ENCODE measurements at places on chromosomes 12 and 14.

- peak; percentile 70 for DNase-seq
Observed at GRCh38 chr14:50062438-50063085, 53.8 kb downstream of the VCPKMT start.

DNA sequence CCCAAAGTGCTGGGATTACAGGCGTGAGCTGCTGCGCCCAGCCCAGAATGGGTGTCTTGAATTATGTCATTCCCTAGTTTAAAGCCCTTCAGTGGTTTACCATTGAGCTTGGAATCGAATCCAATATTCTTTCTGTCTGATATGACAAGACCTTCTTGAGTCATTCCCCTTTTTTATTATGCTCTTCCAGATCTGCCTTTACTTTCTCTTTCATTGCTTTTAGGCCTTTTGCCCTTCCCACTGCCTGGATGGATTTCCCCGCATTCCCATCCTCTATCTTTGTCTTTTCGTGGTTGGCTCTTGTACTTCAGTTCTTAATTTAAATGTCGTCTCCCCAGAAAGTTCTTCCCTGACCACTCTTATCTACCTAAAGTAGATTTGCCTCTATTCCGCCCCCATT, 1.6 kb downstream of the TRAFD1 start:
- no peak for DNase-seq

DNA sequence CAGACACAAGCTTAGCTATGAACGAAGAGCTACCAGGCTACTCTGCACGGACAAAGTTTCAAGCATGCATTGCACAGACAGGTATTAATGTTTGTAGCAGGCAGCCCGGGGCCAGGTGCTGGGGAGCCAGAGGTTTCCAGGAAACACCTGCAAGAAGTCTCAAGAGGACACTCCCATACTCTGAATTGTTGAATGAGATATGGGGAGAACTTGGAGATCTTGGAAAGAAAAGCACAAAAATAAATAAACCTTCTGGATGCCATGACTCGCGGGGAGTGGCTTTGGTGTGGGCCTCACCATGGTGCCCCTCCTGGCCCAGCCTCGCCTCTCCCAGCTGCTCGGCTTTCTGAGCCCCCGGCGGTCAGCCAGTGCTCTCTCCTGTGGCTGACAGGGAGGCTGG, 186.8 kb downstream of the TTC7B start:
- DNase-seq: no peak

GRCh38 chr12:103930787-103931735, 851 bp downstream of the HSP90B1 start:
- DNase-seq: peak; percentile 20

DNA sequence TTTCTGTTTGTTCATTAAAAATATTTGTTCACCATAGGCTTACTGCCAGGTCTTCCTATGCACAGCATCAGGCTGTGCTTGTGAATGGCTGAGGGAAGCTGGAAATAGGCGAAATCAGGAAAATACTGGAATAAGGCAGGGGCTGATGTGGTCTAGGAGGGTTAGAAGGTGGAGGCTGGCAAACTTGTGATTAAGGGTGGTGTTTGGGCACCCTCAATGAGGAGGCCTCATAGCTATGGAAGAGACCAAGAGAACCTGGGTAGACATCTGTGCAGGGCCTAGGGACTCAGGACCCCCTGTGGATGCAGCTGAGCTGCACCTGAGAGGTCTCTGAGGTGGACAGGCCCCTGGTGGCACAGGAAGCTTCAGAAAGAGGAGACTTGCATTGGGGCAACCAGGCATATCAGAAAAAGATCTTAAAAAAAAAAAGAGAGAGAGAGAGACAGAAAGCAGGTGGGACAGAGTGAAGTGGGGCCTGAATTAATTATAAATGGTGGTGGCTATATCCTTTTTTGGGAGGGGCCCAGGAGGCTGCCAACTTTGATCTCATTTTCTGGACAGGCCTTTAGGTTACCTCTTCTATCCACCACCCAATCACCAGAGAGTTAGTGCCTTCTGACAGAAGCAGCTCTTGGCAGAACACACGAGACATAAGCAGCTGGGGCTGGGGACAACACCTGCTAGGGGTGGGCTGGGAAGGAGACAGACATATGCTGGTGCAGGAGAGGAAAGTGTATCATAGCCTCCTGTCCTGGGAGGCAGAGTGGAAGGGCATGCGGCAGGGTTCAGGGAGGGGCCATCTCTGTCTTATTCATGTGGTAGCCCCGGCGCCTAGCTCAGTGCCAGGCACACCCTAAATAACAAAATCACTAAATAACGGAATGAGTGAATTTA, 46.7 kb upstream of the ATP23 start:
- no peak for DNase-seq

- no peak for DNase-seq
Observed at GRCh38 chr12:65311260-65311659, 32.8 kb downstream of the MSRB3 start.

DNA sequence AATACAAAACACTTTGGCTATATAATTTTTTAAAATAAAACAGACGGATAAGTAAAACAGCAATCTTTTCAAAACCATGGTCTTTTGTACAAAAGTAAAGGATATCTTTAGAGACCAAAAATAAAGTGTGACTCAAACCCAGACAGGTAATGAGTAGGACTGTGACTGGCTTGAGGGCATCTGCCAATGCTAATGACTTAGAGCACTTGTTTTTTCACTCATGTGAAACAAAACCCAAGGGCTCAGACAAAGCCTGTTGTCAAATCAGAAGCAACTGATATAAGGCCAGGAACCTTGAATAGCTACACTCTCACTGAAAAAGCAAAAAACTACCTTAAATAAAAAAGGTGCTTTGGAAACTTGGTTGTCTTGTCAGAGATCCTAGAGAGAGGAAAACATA, 357.4 kb downstream of the TMEM117 start:
- no peak for DNase-seq

GRCh38 chr12:4286771-4287317, 13.3 kb downstream of the CCND2 start:
- DNase-seq: no peak

- DNase-seq: no peak
Observed at GRCh38 chr14:26730929-26731618, 133.2 kb upstream of the NOVA1 start.

GRCh38 chr12:83216230-83216629, 529.5 kb downstream of the TMTC2 start:
- no peak for DNase-seq

DNA sequence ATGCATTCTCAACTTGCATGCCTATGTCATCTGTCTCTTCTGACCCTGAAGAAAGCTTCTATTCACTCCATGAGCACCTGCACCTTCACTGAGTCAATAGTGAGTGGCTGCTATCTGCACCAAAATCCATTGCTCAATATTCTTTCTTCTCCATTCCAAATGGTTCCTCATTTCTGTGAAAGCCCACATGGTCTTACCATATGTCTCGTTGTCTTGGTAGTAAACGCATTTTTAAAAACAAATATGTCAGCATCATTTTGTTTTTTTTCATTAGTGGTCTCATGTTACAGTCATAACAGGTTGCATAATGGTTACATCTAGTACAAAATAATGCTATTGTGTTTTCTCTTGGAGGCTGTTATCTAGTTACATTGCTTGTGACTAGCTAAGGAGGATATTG, 106.9 kb upstream of the CPM start:
- no peak for DNase-seq

DNA sequence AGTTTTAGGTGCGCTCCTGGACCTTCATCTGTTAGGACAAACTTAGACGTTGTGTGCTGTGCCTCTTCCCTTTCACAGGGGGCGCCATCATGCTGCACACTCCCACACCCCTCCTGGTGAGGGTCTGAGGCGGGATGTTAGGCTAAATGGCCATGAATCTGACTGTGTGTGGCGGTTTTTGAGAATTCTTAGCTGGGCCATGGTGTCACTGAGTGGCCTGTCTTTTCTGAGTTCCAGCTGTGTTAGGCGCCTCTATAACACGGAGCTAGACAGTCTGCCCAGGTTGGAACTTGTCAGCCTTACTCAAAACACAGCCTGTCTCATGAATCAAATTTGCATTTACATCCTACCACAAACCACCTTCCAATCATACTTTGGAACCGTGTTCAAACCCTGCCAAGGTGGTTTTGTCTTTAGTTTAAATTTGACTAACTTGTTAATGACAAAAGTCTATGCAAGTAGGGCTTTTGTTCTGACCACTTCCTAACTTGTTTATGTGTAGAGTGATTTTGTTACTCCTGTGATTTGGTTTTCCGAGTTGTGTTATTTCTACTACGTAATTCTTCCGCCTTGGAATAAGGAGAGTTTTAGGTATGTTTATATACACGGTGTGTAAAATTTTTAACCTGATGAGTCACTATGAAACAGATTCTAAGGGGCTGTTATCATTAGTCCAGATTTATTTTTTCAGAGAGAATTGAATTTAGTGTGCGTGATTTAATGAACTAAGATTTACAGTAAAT, 19.6 kb downstream of the ACVR1B start:
- peak; percentile 18 for DNase-seq

DNA sequence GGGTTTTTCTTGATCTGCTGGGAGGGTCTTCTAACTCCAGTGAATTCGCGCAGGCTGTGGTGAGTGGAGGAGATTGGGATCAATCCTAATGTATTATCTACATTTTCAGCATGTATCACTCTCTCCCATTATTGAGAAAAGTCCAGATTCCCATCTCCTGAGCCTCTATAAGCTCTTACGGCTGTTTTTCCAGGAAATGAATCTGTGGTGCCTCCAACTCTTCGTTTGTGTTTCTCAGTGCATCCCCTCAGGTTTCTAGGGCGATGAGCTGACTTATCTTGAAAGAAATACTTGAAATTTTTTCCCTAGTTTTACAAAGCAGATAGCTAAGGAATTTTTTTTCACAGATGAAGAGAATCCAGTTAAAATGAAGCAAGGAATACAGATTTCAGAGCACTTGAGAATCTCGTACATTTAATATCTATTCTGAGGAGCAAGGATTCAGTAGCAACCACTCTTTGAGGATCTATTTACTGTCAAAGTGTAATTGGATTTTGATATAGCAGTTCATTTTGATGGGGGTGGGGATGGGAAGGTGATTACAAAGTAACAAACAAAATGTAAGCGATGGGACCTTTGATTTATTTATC, 138.7 kb downstream of the BRMS1L start:
- DNase-seq: no peak

- DNase-seq: no peak
Observed at GRCh38 chr12:50249464-50250182, 33.7 kb downstream of the LIMA1 start.

GRCh38 chr14:101503431-101504095, 57.7 kb upstream of the DIO3 start:
- DNase-seq: no peak

- no peak for DNase-seq
Observed at GRCh38 chr14:80575763-80576162, 364.5 kb upstream of the DIO2 start.

- DNase-seq: no peak
Observed at GRCh38 chr12:113725557-113725876, 240.6 kb downstream of the RBM19 start.

DNA sequence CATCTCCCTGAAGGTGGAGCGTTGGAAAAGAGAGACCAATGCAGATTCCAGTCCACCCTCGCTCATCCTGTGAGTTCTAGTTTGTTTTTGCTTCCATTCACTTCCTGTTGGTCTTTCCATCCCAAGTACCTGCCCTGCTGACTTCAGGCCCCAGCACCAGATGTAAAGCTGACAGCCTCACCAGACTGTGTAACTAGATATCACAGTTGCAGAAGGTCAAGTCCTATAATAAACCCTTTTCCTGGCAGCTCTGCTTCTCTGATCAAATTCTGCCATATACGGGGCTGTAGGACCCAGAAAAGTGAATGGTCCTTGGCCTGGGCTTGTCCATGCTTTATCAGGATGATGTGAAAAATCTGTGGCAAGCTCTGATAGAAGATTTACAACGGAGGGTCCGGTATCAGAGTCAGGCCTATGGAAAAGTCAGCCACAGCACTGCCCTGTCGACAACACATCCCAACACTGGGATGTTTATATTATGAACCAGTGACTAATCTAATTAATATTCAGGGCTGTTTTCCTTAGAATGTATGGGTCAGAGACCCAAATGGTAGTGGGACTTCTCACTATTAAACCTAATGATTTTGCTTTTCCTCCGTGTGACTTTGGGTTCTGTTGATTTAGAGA, 42.1 kb downstream of the CCDC175 start:
- DNase-seq: no peak
